NCI-H1694 treated with DMSO at 0.1 percent for 48 hours (cell line): ENCODE measurements at places on chromosomes 3 and 15.
A peak's percentile ranks its signal among the peaks of the same experiment; 100 is the strongest.

DNA sequence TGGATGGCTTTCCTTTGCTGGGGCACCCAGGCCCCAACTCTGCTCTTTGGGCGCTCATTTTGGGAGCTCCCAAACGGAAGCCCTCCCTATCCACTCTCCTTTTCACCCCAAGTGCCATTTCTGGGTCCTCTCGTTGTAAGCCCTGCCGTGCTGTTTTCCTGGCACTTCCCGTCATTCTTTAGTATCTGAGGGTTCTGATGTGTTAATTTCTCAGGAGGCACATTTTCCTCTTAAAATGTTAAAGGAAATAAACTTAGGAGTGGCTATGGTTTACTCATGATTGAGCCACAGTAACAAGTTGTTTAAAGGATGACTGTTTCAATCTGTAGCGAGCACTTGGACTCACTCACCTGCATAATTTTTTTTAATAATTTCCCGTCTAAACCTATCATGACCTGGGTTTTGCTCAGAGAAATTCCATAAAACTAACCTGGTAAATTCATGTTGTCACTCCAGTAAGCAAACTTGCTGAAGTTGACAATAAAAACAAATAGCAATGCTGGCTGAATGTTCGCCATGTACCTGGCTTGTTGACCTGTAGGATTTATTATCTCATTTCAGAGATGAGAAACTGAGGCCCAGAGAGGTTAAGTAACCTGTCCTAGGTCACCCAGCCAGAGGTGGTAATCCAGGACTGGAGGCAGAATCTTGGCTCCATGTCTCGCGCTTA, 10.6 kb downstream of the ALDH1A3 start:
- no peak for DNase-seq

DNA sequence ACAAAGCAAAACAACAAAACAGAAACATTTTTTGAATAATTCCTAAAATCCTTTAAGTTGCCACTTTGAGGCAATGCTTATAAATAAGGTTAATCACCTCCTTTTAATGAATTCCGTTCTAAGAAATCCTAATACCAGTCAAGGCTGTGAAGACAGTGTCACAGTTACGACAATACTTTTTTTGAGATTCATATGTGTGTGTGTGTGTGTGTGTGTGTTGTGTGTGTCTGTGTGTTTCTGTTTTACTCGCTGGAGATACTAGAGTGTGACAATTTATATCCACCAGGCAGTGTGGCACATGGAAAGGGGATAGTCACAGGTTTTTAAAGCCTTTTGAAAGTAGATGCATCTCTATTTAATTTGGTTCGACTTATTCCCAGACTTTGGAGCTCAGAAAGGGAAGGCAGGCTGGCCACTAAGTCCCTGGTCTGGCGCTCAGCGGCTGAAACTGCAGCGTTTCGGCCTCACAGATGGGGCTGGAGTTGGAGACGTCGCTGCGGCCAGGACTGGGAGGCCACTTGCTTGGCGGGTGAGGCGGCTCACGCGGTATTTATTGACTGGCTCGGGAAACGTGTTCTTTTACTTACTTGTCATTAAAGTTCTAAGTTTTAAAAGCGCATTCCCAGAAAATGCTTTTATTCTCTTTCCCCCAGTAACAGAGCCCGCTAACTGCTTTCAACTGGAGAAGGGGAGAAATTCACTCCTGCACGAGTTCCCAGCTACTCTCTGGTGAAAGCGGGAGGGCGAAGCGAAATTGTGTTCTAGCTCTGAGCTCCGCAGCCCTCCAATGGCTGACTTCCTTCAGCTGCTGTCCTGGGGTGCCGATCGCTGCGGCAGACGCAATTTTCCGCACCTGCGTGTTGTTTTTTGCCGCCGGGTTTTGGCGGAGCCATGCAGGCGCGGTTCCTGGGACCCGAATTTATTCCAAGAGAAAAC, 13.7 kb downstream of the ZIC1 start:
- DNase-seq: no peak

DNA sequence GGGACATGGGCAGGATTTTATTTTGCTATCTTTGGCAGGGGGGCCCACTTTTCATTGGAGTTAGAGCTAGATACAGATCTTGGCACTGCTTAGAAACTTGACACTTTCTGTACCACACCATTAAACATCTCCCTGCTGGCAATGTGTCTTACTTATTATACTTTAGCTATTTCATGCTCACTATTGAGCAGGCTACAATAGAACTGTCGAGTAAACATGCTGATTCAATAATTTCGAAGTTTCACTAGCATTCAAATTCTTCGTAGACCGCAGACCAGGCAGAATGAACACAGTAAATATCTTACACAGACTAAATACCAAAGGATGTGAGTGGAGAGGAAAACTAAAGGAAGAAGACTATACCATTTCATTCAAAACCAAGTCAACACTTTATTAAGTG, 180.8 kb downstream of the UNC13C start:
- no peak for DNase-seq

- DNase-seq: no peak
These were observed 134.3 kb upstream of the ABHD17C start for GRCh38 chr15:80560601-80561400.

- DNase-seq: no peak
These were observed 33.7 kb upstream of the LIPC start for GRCh38 chr15:58398071-58398470.

GRCh38 chr3:13053893-13054292, 19.3 kb downstream of the IQSEC1 start:
- DNase-seq: no peak

- no peak for DNase-seq
These were observed 70.8 kb downstream of the EFCAB12 start for GRCh38 chr3:129357616-129358015.

- no peak for DNase-seq
These were observed 14.9 kb downstream of the IGSF10 start for GRCh38 chr3:151446002-151446340.

DNA sequence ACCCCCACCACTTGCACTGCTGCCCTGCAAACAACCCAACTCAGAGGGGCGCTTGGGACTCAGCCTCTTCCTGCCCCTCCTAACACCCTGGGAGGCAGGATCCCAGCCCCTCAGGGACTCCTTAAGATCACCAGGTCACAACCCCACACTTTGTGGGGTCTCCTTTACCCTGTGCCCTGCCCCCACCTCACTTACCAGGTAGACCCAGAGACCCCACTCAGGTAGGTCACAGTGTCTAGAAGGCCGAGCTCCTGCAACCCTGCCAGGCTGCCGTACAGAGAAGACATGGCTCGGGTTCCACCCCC, 9.1 kb downstream of the PLA2G4F start:
- no peak for DNase-seq

- DNase-seq: no peak
These were observed 295.4 kb upstream of the RORA start for GRCh38 chr15:61524545-61524944.

GRCh38 chr15:66186049-66186825, 67.3 kb downstream of the MEGF11 start:
- no peak for DNase-seq

DNA sequence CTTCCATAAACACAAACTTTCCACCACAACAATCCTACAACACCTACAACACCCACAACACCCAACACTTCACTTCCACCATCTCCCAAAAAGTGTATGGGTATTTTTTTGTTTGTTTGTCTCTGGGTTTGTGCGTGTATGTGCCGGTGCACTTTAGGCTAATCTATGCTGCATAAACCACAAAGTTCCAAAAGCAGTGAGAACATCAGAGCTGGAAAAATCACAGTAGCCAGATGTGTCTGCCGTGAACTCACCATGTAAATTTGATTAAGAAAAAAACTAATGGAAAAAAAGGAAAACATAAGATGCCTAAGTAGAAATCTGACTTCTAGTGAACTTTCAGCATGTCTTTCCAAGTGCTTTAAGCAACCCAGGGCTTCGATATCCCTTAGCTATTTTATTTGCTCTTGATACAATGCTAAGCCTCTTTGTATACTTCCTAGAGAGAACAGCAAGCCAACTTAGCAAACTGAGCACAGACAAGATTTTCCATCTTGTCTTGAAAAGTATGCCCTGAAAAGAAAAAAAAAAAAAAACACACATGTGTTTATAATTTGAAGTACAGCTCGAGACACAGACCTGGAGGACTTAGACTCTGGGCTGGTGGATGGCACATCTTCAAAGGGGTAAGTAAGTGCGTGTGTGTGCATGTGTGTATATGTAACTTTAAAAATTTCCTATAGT, 91.4 kb downstream of the WWTR1 start:
- no peak for DNase-seq

DNA sequence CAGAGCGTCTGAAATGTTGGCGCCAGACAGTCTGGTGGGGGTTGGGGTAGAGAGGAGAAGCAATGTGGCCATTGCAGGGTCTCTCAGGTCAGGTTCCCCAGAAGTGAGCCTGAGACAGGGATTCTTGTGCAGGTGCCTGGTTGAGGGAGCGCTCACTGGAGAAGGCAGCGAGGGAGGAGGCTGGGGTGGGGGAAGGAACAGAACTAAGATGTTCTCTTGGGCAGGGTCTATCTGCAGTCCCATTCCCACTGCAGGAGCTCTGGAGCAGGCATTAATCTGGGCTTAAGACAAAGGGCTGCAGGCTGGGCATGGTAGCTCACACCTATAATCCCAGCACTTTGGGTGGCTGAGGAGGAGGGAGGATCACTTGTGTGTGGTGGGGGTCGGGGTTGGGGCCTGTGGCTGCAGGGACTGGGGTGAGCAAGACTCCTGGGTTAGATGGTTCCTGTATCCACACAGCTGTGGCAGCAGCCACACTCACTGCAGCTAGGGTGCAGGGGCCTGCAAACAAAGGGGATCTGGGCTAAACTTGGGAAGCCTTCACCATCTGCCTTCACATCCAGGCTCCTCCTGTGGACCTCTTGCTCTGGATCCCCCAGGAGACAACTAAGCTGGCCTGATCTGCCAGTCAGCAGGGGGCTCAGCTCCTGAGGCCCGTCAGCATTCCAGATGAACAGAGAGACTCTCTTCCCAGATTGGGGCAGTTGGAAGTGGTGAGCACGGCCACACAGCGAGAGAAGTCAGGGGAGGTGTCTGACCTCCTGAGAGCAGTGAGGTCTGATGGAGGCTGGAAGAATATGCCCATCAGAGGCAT, 172.5 kb downstream of the ABHD5 start:
- no peak for DNase-seq

GRCh38 chr15:27798807-27799206, 300.3 kb downstream of the OCA2 start:
- no peak for DNase-seq

GRCh38 chr3:49535971-49536874, 18.1 kb upstream of the BSN start:
- DNase-seq: no peak

GRCh38 chr3:189516039-189516438, 115.2 kb upstream of the TP63 start:
- no peak for DNase-seq

GRCh38 chr3:33789183-33789954, 9.1 kb upstream of the PDCD6IP start:
- DNase-seq: no peak

DNA sequence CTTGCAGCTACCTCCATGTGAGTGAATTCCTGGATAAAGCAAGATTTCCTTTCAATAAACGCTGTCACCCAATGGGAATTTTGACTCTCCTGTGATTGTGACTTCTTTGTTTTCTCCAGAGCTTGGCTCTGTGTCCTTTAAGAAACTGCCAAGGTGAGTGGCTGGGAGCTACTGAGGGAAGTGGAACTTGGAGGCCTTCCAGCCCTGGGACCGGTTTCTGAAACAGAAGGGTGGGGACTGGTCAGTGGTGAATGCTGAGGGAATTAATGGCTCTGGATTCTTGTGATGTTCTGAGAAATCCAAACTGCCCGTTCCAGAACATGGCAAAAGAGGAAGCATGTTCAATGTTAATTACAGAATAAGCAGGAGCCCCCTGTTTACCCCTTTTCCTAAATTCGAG, 41.1 kb upstream of the MYZAP start:
- no peak for DNase-seq

- no peak for DNase-seq
These were observed 75.8 kb downstream of the FAIM start for GRCh38 chr3:138684396-138684795.

- no peak for DNase-seq
These were observed 109.3 kb downstream of the GMPS start for GRCh38 chr3:155979746-155980145.

DNA sequence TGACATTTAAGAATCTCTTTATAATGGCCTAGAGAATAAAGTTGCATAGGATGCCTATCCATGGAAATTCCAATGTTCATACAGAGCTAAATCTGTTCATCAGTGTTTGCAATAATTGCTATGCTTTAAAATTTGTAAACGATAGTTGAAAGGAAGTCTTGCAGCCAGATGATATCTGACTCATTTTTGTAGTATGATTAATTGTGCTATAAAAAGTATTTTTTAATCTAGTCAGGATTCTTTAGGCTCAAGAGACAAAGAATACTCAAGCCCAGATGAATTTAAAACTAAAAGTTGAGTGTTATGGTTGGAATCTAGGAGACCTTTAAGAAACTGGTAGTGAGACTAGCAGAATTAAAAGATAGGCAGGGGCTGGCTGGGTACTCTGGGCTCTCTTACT, 50.5 kb downstream of the SUCNR1 start:
- no peak for DNase-seq

GRCh38 chr3:49787182-49787464, 781 bp upstream of the IP6K1 start:
- DNase-seq: no peak

DNA sequence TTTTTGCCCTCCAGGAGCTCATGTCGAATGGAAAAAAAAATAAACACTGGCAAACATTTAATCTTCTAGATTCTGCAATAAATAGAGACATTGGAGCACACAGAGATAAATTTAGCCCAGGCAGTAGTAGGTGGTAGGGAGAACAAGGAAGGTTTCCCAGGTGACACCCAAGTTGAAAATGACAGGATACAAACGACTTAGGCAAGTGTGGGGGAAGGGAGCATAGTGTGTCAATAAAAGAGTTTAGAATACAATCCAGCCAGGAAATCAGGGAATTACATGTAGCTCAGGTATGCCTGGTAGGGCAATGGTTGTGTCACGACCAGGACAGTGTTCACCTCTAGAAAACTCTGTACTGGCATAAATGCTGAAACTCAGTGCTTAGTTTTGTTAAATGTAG, 364.6 kb upstream of the AGTR1 start:
- DNase-seq: no peak

DNA sequence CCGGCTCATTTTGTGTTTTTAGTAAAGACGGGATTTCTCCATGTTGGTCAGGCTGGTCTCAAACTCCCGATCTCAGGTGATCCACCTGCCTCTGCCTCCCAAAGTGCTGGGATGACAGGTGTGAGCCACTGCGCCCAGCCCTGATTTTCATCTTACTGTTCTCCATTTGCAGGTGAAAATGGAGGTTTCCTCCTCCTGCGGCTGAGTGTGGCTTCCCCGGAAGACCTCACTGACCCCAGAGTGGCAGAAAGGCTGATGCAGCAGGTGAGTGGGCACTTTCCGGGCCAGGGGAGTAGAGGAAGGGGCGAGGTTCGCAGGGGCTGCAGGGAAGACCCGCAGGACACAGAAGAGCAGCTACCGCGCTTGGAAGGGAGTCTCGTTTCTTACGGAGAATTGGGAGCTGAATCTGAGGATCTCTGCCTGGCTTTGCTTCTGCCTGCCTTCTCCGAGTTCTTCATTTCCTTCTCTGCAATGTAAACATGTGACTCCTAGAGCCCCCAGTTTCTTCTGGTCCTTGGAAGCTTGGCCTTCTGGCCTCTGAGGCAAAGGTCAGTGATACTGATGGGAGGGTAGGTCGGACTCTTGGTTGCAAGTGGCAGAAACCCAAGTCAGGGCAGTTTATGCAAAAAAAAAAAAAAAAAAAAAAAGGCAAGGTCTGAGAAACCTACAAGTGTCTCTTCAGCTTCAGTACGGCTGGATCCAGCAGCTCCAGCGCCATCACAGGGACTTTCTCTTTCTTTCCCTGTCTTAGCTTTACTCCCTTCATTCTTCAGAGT, 8.9 kb downstream of the MUC20 start:
- DNase-seq: no peak

GRCh38 chr15:47839233-47839825, 122.0 kb downstream of the SEMA6D start:
- peak; percentile 16 for DNase-seq

GRCh38 chr3:133829310-133829707, 23.7 kb downstream of the SRPRB start:
- DNase-seq: no peak
